ENCODE measurements at places on chromosomes 12 and 14.

DNA sequence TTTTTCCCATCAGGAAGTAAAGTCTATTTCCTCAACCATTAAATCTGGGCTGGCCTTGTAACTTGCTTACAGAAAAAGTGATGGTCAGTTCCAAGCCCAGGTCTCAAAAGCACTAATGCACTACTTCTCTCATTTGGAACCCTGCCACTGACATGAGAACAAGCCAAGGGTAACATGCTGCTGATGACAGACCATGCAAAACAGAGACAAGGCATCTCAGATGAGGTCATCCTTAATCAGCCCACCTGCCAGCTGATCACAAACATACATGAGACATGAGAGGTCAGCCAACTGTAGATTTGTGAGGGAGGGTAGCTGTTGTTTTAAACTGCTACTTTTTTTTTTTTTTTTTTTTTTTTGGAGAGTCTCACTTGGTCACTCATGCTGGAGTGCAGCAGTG is 16.2 kb downstream of the TWF1 start:
- no peak for DNase-seq

DNA sequence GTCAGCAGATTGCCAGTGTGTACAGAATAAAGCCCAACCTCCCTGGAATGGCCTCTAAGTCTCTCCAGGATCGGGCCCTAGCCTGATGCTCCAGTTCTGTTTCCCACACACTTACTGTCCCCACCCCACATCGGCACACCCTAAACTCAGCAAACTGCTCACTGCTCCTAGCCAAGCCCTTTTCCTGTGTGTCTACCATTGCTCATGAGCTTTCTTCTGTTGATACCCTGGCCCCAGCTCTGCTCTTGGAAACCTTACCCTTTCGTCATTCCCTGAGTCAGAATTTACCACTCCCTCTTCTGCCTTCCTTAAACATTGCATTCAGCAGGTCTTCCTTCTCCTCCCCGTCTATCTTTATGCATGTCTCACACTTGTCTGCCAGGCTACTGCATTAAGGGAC is 158.9 kb downstream of the TMX1 start:
- DNase-seq = no peak

GRCh38 chr12:112559784-112560183 is 141.0 kb downstream of the PTPN11 start:
- DNase-seq = no peak

GRCh38 chr14:99321955-99322730 is 50.1 kb upstream of the BCL11B start:
- no peak for DNase-seq

GRCh38 chr14:55581342-55581771 is 1.4 kb downstream of the KTN1 start:
- DNase-seq = no peak

GRCh38 chr14:33414041-33414440 is 475.4 kb downstream of the NPAS3 start:
- no peak for DNase-seq

DNA sequence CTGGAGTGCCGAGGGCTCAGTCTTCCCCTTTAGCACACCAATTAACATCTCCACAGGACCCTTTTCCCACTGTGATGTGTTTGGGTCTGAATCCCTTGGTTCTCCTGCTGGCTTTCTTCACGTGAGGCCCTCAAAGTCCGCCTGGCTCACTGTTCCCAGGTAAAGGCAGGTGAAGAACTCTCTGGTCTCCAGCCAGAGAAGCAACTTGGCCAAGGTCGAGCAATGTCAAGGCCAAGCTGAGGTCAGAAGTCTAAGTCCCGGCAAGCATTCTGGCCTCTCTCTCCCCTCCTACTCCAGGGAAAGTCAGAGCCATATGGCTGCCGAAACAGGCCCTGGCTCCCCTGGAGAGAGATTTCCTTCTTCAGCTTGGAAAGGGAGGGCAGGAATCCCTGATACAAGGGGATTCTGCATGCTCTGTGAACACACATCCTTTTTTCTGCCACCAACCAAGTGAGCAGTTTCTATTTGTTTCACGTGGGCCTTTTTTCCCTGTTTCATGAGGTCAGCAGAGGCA is 61.4 kb upstream of the ESRRB start:
- no peak for DNase-seq

- DNase-seq = no peak
These were observed 66.7 kb upstream of the STXBP6 start for GRCh38 chr14:25116607-25117006.

Data from T-helper 2 cell (primary cell).